ENCODE measurements at places on chromosomes 12 and 14. TPM values are rescaled to one million over a fixed set of nuclear protein-coding genes. Genes with fewer than 3 reads are reported as not detected.

GRCh38 chr14:64873506-64874219 is 6.0 kb downstream of the SPTB start:
- no peaks in the 10 kb centered on the region for H3K4me1 ChIP-seq
- no peak overlapping the region for H3K4me3 ChIP-seq
- H3K27me3 ChIP-seq: peaks cover 2% of the 10 kb centered on the region
- no peak for DNase-seq
- H3K36me3 ChIP-seq: no peaks in the 10 kb centered on the region

GRCh38 chr12:18564306-18564705 is 173.5 kb downstream of the PLCZ1 start:
- H3K27ac ChIP-seq: no peak overlapping the region
- no peaks in the 10 kb centered on the region for H3K4me1 ChIP-seq
- DNase-seq: no peak
- no peaks in the 10 kb centered on the region for H3K36me3 ChIP-seq

The SERPINA6 gene
- 12.9 TPM for polyA plus RNA-seq

The TAS2R50 gene
- not detected for polyA plus RNA-seq

DNA sequence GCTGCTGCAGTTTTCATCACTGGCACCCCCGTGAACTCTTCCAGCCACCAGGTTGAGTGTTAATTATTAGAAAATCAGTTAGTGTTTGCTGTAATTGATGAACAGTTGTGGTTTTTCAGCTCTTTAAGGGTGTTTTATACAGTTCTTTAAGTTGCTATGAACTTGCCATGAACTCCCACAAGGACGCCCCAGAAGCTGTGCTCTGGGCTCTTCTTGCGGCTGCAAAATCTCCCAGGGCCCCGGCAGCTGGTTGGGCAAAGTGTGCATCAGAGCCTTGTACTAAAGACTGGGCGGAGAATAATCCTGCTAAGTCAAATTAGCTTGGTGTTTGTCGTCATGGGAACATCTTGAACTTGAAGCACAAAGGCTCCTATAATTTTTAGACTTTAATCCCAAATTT is 82.2 kb downstream of the EML1 start:
- no peaks in the 10 kb centered on the region for H3K27me3 ChIP-seq
- H3K36me3 ChIP-seq: no peaks in the 10 kb centered on the region
- H3K4me3 ChIP-seq: no peak overlapping the region
- no peaks in the 10 kb centered on the region for H3K4me1 ChIP-seq
- H3K27ac ChIP-seq: no peak overlapping the region
- DNase-seq: peak; percentile 30
